ENCODE measurements at places on chromosomes 4 and X. TPM values are rescaled to one million over a fixed set of nuclear protein-coding genes. Genes with fewer than 3 reads are reported as not detected.

GRCh38 chr4:101953949-101954348 lies 163.4 kb downstream of the BANK1 start:
- DNase-seq, result no peak

COPS4 gene
- 54.8 TPM for total RNA-seq

DNA sequence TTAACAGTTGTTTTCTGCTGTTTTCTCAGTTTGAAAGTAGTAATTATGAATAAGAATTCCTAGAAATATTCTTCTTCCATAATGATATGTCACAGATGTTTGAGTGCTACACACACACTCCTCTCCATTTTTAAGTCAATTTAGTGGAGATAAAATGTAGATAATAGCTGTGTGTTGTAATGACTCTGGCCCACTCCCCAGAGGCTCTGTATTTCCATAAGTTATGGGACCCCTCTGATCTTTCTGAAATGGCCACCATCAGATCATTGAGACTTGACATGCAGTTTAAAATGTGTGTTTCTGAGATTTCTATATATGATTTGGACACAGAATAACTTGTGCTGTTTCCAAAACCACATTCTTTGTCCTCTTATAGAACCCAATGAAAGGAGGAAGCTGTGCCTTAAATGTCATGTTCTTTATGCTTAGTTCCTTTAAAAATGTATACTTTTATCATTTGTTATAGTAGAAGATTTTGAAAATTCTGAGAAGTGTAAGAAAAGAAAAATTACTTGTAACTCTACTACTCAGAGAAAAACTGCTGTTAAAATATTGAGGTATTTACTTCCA lies 46.4 kb downstream of the GAB1 start:
- no peak for DNase-seq

GRCh38 chr4:14837860-14838259 lies 164.4 kb upstream of the CPEB2 start:
- no peak for DNase-seq

ZXDA gene
- total RNA-seq, result 8.1 TPM
